Right forelimb (tissue), 1 donor: ENCODE measurements at places on chromosomes 4 and X.

DNA sequence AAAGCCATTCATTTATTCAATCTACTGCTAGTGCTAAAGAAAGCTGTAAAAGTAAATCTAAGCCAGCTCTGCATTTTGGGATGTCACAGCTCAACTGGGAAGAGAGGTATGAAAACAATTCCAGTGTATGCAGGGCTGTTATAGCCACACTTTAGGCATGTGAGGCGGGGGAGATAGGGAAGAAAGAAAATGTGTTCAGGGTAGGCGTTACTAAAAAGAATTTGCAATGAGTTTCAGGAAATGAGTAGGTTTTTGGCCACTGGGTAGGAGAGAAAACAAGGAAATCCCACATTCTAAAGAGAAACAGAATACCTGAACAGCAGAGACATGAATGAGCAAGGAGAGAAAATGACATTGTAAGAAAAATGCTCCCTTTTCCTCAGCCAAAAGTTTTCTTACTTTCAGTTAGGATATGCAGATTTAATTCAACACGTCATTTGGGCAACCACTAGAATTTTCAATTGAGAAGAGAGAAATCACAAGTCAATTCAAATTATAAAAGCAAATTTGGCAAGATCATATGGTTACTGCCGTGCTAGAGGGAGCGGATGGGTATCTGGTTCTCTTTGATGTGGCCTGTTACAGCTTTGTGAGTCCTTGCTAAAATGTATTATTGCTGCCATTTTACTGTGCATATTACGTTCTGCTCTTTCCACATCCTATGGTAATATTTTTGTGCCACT is 226.3 kb downstream of the KCNIP4 start:
- DNase-seq: no peak

- no peak for DNase-seq
Observed at GRCh38 chr4:89590128-89590527, 246.8 kb downstream of the SNCA start.

DNA sequence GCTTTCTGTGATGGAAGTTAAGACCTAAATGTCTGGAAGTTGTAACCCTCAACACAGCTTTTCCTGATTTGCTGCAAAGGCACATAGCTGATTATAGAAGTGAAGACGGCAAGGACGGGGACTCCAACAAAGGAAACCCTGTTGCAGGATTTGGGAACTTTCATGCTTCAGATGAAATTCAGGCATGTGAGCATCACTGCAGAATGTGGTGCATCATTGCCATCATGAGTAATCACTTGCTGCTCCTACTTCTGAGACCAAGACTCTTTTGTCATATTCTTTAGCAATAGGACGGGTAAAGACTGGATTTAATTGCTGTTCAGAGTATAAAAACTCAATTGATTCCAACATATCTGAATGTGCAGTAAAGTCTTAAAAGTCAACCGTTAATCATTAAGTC is 35.8 kb downstream of the YIPF6 start:
- no peak for DNase-seq

GRCh38 chrX:152313529-152314302 is 137.4 kb downstream of the GABRA3 start:
- DNase-seq: no peak

DNA sequence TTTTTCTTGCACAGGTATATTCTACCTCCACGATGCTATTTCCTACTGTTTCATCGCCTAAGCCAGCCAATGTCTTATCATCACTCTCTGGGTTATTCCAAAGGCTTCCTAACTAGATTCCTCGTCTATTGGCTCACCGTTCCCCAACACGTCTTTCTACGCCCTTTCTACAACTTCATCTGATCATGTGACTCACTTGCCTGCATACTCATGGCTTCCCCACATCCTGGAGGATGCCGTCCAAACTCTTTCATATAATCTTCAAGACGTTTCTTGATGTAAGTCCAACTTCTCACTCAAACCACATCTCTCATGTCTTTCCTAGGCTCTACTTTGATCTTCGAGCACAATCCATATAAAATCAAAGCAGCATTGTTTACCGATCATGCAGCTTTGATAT is 322.0 kb upstream of the PPARGC1A start:
- DNase-seq: no peak
